Nephron progenitor cell (in vitro differentiated cells): ENCODE measurements at places on chromosomes 7 and 10.

- DNase-seq: no peak
These were observed 141.0 kb downstream of the CHRM2 start for GRCh38 chr7:137009404-137009803.

GRCh38 chr7:7681936-7682329, 36.5 kb downstream of the RPA3 start:
- no peak for DNase-seq

DNA sequence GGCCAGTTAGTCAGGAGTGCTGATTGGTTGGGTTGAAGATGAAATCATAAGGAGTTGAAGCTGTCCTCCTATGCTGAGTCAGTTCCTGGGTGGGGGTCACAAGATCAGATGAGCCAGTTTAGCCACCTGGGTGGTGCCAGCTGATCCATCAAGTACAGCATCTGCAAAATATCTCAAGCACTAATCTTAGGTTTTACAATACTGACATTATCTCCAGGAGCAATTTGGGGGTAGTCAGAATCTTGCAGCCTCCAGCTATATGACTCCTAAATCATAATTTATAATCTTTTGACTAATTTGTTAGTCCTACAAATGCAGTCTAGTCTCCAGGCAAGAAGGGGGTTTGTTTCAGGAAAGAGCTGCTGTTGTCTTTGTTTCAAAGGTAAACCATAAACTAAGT, 184.1 kb upstream of the STK17A start:
- DNase-seq: no peak

GRCh38 chr7:828793-829561, 3.3 kb upstream of the SUN1 start:
- DNase-seq: no peak

- DNase-seq: no peak
These were observed 72.0 kb downstream of the RNF216 start for GRCh38 chr7:5709347-5709950.
